NCI-H748 treated with DMSO at 0.1 percent for 48 hours (cell line): ENCODE measurements at places on chromosomes 13 and 19.

DNA sequence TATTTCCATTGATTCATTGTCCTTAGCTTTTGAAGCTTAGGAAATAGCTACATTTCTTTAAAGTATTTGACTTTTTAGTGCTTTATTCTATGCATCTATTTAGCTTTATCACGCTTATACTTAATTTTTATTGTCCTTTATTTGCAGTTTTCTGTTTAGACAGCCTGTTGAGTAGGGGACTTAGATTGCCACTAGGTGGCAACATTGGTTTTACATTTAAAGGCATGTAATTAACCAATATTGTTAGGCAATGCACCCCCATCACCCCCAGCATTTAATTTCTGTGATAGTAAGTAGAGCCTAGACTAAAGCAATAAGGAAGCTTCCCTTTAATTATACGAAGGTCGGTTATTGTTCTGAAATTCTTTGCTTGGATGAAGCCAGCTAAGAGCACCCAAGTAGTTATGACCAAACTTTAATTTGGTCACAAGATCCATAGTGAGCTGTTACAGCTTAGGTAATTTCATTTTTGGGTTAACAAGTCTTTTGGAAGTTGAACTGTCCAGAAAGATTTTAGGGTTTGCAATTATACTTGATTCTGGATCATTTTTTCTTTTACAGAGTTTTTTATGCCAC is 36.5 kb downstream of the B3GLCT start:
- peak; percentile 78 for DNase-seq

- no peak for DNase-seq
Measured at GRCh38 chr13:22103046-22104027, 432.5 kb downstream of the FGF9 start.

DNA sequence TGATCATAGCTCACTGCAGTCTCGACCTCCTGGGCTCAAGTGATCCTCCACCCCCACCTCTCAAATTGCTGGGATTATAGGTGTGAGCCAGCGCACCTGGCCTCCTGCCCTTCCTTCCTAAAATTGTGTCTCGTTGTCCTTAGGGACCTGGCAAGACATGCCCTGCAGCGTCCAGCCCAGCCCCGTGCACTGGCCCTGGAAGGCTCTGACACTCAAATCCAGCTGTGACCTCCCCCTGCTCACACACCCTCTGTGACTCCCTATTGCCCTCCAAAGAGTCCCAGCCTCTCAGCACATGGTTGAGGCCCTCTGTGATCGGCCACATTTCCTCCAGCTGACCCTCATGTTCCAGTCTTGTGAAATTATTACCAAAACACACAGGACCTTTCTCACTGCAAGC is 4.9 kb downstream of the MPV17L2 start:
- DNase-seq, result no peak

- no peak for DNase-seq
Measured at GRCh38 chr13:103273825-103274224, 207.6 kb upstream of the SLC10A2 start.

GRCh38 chr13:53207556-53207955 is 178.9 kb downstream of the OLFM4 start:
- DNase-seq, result no peak

DNA sequence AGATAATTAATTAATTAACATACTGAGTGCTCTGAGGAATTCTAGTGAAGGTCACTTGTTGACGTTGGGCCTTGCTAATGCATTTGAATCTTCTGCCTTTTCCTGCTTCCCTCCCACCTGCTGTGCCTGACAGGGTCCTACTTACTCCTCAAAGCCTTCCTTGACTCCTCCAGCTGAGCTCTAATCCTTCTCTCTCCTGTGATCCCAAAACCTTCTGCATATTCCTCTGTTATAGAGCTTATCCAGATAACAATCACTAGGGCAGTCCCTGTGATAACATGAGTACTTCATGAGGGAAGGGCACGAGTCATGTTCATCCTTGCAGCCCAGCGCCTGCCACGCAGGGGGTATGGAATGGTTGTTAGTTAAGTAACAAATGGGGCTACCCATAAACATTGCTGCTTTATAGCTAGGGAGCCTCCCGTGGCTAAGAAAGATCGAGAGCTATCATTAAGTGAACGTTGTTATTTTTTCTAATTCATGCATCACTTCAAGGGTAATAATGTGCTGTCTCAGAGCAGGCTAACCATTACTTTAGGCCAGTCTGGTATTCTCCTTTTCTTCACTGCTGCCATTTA is 19.1 kb upstream of the SPATA13 start:
- DNase-seq, result peak; percentile 25

GRCh38 chr13:105097521-105097920 is 1437.9 kb downstream of the EFNB2 start:
- no peak for DNase-seq
